ENCODE measurements at places on chromosomes 16 and 17.

GRCh38 chr17:78875363-78876093, 27.5 kb downstream of the CEP295NL start:
- no peak for DNase-seq

DNA sequence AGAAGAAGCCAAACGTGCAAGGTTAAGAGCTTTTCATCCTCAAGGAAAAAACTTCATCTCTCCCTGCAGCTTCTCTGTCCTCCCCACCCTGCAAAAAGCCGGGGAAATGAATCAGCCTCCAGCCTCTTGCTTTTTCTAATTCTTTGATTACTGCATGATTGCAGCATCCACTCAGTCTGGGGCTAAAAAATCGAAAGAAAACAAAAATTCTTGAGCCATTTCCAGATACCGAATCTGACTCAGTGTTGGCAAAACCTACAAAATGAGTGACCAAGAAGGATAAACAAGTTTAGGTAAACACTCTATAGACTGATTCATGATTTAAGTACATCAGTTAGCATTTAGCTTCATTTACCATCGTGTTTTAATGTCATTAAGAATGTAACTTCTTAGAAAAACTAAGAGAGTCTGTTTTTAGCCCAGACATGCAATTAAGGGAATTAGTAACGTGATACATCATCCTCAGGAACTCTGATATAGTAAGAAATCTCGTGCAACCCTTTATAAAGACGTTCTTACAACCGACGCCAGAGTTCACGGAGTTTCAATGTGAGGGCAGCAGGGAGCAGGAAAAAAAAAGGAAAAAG, 287.3 kb upstream of the FOXF1 start:
- no peak for DNase-seq

DNA sequence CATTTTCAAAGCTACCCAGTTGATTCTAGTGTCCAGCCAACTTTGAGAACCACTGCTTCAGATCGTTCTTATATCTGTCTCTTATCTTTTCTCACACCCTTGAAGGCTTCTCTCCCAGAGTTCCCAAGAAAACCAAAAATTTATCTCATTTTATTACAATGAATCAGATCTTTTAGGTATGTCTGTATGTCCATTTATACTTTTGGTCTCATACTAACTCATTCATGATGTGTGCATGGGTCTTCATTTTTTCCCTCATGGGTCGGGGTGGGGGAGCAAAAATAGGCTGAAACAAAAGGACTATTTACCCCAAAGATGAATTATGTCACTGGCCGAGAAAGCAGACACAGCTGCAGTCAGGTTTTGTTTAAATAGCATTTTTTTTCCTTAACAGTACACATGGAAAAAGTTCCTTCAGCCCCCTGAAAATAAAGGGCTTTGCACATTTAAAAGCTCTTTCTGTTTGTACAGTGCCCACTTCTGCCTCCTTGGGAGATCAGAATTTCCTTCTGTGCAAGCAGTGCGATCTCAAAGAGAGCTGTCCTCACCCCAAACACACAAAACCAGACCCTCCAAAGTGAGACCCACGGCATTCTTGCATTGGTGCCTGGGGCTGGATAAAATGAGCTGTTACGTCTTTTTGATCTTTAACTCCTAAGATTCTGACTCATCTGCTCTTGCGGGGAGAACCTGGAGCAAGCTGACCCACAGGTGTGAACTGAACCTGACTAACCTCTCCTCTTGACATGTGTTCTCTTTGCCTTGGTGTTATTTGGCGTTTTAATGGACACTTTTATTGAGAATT, 251.2 kb upstream of the ELAC2 start:
- DNase-seq: no peak

DNA sequence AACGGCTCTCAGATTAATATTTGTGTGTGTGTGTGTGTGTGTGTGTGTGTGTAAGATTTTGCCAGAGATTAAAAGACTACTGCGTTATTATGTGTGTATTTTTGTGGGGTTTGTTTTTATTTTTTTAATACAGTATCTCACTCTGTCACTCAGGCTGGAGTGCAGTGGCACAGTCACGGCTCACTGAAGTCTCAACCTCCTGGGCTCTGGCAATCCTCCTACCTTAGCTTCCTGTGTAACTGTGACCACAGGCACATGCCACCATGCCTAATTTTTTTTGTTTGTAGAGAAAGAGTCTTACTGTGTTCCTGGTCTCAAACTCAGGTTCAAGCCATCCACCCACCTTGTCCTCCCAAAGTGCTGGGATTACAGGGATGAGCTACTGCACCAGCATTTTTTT, 87.2 kb downstream of the CYB561 start:
- no peak for DNase-seq

DNA sequence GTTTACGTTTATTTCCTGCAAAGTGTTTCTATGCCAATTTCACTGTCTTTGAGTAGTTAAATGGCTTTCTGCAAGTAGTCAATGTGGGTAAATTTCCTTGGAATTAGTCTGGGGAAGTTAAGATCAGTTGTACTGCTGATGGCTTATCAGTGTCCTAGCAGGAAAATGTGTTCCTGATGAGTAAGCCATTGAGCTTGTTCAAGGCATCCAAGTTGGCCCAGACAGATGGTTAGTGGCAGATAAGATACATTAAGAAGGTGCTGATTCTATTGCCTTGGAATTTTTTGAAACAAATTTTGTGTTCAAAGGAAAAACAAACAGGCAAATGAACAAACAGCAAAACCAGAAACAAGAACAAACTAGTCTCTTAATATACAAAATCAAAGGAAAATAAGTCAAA, 258.4 kb downstream of the MAP2K6 start:
- no peak for DNase-seq

GRCh38 chr17:67737145-67737544, 19.4 kb downstream of the NOL11 start:
- no peak for DNase-seq

DNA sequence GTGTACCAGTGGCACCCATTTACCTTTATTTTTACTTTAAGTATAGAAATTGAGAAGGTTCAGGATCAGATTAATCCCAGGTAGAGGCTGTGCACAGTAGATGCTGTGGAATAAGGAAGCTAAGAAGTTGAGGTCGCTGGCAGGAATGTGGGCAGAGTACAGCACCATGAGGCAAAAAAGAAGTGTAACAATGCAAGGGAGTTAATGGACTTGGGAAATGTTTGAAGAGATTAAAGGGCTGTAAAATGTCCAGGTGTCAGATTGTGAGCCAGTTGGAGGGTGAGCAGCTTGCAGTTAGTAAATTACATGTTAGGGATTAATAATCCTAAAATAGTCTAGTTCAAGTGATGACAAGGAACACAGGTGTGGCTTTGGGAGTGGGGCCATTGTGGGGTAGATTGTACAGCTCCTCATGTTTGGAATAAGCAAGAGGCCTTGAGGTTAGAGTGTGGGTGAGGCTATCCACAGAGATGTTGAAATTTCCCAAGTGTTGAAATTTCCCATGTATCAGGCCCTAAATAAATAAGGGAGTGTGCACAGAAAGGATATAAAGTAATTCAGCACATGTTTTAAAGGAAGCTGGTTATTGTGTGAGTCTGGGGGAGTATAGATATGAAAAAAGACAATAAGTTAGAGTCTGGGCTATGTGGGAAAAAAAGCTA, 21.5 kb downstream of the TAT start:
- no peak for DNase-seq

DNA sequence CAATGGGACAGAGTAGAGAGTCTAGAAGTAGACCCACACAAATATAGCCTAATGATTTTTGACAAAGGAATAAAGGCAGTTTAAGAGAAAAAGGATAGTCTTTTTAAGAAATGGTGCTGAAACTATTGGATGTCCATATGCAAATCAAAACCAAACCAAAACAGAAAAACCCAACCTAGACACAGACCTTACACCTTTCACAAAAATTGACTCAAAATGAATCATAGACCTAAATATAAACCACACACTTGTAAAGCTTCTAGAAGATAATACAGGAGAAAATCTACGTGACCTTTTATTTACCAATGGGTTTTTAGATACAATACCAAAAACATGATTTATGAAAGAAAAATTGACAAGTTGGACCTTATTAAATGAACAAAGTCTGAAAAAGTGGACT, 66.4 kb upstream of the MPHOSPH6 start:
- DNase-seq: no peak

- DNase-seq: no peak
Measured at GRCh38 chr16:54443352-54443751, 156.8 kb upstream of the IRX3 start.

GRCh38 chr17:80649200-80649644, 104.6 kb downstream of the RPTOR start:
- DNase-seq: peak; percentile 14

- no peak for DNase-seq
Measured at GRCh38 chr16:82756283-82756599, 129.5 kb downstream of the CDH13 start.

- DNase-seq: no peak
Measured at GRCh38 chr16:57419506-57419905, 14.9 kb downstream of the CCL17 start.

DNA sequence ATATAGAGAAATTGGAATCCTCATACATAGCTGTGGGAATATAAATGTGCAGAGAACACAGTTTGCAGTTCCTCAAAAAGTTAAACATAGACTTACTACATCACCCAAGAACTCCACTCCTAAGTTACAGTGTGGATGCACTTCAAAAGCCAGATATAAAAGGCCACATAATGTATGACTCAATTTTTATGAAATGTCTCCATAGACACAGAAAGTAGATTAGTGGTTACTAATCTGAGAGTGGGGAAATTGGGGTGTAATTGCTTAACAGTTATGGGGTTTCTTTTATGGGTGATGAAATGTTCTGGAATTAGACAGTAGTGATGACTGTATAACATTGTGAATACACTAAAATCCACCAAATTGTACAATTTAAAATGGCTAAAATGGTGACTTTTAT, 60.9 kb downstream of the CACNG1 start:
- no peak for DNase-seq

DNA sequence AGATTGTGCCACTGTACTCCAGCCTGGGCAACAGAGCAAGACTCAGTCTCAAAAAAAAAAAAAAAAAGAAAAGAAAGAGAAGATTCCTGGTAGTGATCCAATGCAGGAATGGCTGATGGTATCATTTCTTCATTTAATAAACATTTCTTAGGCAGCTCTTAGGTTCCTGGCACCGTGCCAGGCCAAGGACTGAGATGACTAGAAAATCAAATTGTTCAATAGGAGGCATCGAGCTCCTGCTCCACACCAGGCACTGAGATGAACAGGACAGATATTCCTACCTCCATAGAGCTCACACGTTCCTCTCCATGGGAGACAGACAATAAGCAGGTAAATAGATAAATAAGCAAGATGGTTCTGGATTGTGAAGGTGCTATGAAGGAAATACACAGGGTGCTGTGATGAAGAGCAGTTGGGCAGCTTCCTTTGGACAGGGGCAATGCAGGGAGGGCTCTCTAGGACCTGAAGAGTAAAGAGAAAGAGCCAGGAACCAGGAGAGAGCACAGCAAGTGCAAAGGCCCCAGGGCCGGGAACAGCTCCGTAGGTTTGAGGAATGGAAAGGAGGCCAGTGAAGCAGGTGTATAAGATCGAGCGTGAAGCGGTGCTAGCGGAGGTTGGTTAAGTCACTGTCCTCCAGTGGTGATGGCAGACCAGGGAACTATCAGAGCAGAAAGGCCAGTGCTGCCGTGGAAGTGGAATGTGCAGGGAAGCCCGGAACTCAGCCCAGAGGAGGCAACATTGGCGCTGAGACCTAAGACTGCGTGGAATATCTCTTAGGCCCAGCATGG, 26.5 kb upstream of the CRHR1 start:
- DNase-seq: no peak

GRCh38 chr17:50117202-50118051, 12.5 kb downstream of the SAMD14 start:
- peak; percentile 81 for DNase-seq

DNA sequence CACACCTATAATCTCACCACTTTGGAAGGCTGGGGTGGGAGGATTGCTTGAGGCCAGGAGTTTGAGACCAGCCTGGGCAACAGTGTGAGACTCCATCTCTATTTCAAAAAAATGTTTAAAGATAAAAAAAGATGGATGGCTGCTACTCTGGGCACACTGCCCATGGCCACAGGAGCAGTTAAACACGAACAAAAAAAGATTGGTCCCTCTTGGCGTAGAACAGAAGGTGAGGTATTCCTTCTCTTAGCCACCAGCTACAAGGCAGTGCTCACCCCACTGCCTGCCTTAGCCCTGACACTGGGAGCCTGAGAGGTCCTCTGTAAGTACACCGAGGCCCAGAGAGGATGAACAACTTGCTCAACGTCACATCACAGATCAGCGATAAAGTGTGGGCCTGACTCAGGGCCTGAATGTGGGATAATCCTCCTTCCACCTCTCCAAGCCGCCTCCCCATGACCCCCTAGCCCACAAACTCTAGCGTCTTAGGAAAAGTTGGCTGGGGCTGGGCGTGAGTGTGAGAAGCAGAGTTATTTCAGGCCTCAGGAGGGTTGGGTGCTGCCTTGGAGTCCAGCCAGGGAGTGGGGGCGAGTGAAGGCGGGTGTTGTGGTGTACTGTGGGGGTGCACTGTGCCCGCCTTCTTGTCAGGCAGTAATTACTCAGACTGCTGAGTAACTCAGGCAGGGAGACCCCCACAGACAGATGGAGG, 2.3 kb upstream of the DPH1 start:
- DNase-seq: no peak

DNA sequence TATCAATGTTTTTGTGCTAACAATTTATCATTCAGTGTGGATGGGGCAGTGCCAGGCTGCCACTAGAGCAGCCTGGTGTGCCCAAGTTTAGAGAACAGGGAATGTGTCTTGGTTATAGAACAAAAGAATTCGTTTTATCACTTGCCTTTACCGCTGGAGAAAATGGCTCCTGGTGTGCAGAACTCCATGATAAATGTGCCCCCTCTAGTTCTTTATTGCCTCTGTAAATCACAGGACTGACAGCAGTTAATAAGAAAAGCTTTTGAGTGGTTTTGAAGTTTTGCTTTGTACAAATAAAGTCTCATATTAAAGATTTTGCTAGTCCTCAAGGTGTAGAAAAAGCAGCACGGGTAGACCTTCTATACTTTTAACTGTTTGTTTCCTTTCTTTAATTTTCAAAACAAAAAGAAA, 28.2 kb upstream of the PSMD7 start:
- no peak for DNase-seq

DNA sequence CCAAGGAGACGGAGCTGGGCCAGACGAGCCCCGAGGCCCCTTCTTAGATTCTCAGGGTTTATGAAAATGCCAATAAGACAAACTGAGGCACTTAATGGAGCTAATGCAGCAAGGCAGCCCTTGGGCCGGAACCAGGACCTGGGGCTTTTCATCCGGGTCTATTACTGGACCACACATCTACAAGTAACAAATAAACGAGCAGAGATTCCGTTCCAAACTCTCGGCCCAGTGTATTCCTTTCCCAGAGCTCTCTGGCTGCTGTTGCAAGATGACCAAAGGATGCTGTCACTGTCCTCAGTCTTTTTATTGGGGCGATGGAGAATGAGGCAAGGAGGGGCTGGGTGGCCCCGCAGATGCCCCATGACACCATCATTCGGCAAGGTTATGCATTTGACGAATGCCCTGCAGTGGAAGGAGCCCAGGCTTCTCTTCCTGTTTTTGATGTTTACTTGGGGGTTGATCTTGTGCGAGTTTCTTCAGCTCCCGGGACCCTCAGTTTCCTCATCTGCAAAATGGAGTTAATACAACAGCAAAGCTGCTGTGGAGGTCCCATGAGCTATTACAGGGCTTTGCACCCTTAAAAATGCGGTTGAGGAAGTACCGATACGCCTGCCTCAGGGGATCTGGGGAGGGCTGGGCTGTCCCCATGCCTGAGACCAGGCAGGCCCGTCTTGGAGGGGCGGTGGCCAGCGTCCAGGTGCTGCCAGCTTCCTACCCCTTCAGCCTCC, 1.1 kb upstream of the NTN1 start:
- no peak for DNase-seq
